ENCODE measurements at places on chromosomes 2 and 18.

GRCh38 chr2:63861220-63861822 lies 19.6 kb downstream of the UGP2 start:
- no peak for DNase-seq

- no peak for DNase-seq
These were observed 163.8 kb downstream of the SETBP1 start for GRCh38 chr18:44844486-44844885.

DNA sequence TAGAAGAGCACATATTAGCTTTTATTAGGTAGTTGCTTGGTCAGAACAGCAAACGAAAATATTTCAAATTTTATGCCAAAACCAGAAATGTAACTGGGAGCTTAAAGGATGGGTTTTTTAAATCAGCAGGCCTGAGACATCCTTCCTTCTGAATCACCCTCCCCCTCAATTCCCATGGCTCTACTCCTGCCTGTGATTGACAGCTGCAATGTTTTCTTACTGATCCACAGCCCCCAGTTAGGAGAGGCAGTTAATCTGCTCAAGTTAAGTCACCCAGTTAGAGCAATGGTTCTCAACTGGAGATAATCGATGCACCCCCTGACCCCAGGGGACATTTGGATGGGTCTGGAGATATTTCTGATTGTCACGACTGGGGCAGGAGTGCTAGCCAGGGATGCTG lies 24.9 kb downstream of the KCTD18 start:
- DNase-seq: no peak

DNA sequence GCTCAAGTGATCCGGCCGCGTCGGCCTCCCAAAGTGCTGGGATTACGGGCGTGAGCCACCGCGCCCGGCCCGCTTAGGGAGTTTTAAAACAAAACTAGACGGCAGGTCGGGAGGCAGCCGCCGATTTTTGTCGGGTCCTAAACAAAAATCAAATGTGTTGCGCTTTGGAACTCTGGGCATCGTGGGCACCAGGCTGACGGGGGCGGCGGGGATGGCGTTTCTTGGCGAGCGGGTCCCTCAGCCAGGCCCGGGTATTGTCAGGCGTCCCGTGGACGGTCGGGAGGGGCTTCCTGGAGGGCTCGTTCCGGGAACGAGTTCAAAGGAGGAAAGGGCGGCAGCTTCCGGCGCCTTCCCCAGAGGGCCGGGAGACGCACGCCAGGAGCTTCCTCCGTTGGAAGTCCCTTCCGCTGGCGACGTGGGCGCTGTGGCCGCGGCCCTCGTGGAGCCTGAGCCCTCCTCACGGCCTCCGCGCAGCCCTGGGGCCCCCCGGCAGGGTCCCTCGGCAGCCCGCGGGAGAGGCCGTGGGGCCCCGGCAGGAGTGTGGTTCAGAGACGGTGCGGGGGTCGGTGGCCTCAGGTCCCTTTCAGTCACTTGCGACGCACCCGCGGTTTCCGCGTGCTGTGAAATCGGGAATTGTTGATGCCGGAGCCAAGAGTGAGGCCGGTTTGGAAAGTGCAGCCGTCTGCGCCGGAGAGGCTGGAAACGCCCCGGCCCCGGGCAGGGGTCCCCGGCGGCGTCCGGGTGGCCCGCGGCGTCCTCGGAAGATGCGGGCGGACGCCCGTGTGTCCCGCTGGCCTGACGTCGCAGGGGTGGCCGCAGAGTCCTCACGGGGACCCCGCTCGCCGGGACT lies 59.3 kb downstream of the EMILIN2 start:
- DNase-seq: no peak

DNA sequence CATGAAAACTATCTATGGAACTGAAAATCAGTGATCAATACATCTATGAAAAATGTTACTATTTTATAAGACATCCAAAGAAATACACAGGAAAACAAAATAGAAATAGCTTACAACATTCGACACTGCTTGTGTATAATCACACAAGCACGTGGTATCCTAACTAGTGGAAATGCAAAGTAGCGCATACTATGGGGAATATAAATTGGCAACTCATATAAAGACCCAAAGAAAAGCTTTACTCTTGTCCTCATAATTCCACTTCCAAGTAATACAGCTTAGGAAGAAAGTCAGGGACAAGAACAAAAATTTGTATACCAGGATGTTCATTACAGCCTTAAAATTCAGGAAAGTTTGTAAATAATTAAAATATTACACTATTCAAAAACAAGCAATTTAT lies 384.6 kb downstream of the NRXN1 start:
- DNase-seq: no peak

GRCh38 chr2:240822280-240822847 lies 2.3 kb upstream of the KIF1A start:
- DNase-seq: no peak

DNA sequence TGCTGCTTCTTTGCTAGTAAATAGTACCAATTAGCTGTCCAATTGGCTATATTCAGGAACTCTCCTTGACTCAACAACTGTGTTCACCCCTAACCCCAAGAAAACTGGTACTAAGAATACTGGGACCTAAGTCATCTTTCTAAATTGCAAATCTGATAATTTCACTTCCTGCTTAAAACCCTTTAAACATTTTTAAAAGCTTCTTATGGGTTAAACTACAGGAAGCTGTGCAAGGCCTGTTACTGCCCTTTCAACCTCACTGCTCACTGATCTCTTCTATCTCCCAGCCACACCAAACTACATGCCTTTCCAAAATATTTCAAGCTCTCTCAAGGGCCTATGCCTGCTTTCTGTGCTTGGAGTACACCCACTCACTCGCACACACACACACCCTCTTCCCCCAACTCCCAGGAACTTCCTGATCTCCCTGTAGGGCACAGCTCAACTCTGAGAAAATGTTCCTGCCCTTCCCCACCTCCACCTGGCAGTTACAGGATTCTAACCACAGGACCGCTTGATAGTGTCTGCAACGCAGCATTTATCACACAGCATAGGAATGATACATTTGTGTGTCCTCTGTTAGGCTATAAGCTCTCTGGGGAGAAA lies 6.7 kb downstream of the LMAN1 start:
- DNase-seq: no peak
